Small intestine (tissue), 16 donors: ENCODE measurements at places on chromosomes 1 and 21. TPM values are rescaled to one million over a fixed set of nuclear protein-coding genes. Genes with fewer than 3 reads are reported as not detected.

DNA sequence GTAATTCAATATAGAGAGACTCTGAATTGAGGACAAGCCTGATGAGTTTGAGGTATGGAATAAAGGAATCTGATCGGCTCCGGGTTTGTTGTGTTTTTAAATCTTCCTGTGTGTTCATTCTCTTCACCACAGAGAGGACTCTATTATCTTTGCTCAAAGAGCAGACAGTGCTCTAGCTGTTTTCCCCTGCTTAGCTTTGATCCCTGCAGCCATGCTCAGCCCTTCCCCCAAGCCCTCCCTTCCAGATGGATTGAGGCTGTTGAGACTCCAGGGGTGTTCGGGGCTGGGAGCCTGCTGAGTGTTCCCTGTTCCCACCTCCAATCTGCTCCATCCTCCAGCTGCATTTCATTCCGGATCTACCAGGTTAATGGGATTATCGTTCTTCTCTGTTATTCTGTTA, 74.2 kb upstream of the CXADR start:
- no peaks in the 10 kb centered on the region for H3K4me1 ChIP-seq
- no peak for DNase-seq
- no peaks in the 10 kb centered on the region for H3K36me3 ChIP-seq
- no peaks in the 10 kb centered on the region for H3K27me3 ChIP-seq
- H3K27ac ChIP-seq = no peak overlapping the region

DNA sequence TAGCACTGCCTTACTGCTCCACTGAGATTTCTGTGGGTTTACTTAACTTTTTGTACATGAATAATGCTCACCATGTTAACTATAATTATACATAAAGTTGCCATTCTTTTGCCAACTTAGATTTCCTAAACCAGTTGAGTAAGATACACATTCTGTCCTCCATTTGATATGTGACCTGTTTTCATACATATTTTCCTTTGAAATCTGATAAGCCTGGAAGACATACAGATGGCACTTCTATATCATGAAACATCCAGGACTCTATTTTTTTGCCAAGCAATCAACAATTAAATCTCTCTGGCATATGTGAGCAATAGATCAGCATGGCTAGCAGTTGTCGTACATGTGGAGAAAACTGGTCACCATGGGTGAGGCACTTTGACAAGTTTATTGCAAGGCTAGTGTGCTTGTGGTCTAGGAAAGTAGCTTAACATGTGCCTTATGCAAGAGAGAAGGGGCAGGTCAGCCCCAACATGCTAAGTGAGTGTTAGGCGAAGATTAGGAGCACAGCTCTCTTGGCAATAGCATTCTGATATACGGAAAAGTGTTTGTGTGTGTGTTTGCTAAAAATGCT, 14.2 kb downstream of the PRRX1 start:
- no peaks in the 10 kb centered on the region for H3K4me1 ChIP-seq
- H3K4me3 ChIP-seq = no peak overlapping the region
- no peak for DNase-seq
- H3K36me3 ChIP-seq = no peaks in the 10 kb centered on the region
- H3K27me3 ChIP-seq = no peaks in the 10 kb centered on the region

DNA sequence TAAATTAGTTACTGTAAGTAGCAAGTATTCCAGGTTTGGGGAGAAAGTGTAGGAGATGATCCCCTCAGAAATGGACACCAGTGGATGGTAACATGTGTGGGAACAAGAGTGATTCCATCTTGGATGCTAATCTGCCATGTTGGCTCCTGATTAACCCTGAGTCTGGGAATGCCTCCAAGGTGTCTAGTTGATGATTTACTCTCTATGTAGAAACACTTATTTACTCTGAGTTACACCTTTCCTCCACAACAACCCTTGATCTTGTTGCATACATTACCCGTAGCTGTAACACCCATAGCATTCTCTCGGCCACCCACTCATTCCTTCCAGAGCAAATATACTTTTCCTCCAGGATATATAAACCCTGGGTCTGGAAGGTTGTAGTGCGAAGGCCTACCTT, 315.9 kb upstream of the GREM2 start:
- H3K27ac ChIP-seq = no peak overlapping the region
- H3K27me3 ChIP-seq = no peaks in the 10 kb centered on the region
- no peaks in the 10 kb centered on the region for H3K4me1 ChIP-seq

DNA sequence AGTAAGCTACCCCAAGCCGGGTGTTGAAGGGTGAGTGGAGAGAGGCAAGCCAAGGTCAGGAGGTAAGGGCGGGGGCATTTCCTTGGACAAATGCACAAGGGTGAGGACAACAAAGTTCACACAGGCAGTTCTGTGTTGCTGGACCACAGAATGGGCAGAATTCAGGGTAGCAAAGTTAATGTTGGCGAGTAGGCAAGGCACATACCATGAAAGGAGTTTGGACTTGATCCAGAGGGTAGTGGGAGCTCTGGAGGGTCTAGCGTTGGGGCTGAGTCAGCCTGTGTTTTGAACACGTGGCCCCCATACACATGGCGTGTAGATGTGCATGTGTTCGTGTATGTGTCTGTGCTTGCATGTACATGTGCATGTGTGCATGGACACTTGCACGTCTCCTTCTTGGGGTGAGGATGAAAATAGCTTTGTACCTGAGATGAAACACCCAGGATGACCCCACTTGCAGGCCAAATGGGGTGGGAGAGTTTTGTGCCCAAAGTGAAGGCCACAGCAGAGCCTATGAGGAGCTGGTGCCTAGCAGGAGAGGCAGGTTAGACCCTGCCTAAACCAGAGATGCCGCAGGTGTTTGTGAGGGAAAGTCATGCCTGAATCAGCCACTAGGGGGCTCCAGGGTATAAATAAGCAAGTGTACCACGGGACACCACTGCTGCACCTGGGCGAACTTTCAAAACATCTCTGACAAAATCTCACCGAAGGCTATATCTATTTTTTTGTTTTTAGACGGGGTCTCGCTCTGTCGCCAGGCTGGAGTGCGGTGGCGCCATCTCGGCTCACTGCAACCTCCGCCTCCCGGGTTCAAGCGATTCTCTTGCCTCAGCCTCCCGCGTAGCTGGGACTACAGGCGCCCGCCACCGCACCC, 21.8 kb downstream of the SLC27A3 start:
- no peak overlapping the region for H3K4me3 ChIP-seq
- H3K4me1 ChIP-seq = no peaks in the 10 kb centered on the region
- H3K27me3 ChIP-seq = no peaks in the 10 kb centered on the region
- H3K27ac ChIP-seq = no peak overlapping the region
- peak; percentile 79 for DNase-seq

- H3K27ac ChIP-seq = no peak overlapping the region
- H3K36me3 ChIP-seq = no peaks in the 10 kb centered on the region
- H3K4me3 ChIP-seq = no peak overlapping the region
- no peaks in the 10 kb centered on the region for H3K27me3 ChIP-seq
These were observed 106.5 kb downstream of the SPATA46 start for GRCh38 chr1:162270016-162270770.

DNA sequence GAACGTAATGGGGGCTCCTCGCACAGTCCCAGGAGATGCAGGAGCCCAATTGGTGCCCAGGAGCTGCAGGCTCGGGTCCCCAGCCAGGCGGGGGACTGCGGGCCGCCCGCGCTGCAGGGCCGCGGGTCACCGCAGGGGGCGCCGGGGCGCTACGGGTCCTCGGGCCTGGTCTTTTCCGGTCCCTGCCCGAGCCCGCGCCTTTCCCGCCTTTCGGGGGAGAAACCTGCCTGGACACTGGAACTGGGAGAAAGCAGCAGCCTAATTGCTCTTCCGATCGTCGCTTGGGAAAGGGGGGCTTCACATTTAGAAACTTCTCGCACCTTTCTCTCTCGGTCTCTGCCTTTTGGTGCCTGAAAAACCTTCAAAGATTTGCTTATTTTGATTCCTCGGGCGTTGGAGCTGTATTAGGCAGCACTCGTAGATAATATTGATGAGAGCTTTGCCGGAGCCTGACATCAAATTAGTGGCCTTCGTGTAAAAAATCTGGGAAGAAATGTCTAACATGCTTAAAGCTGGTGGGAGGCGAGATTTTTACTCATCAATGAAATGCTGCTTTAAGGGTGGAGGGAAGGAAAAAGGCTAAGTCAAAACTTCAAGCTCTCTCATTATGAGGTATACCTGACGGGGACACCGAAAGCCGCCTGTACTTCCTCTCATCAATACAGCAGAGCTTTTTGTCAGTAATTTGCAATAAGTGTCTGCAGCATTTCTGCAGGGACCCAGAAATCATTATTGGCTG, 12.6 kb upstream of the BARHL2 start:
- no peaks in the 10 kb centered on the region for H3K36me3 ChIP-seq
- peak; percentile 29 for DNase-seq
- no peak overlapping the region for H3K27ac ChIP-seq
- no peak overlapping the region for H3K4me3 ChIP-seq
- peaks cover 58% of the 10 kb centered on the region for H3K27me3 ChIP-seq

- peak overlapping the region; percentile 38 for H3K27ac ChIP-seq
- no peak for DNase-seq
These were observed 12.5 kb upstream of the TTC22 start for GRCh38 chr1:54813485-54814125.

GRCh38 chr1:156073740-156074139, 8.5 kb downstream of the MEX3A start:
- H3K27me3 ChIP-seq = no peaks in the 10 kb centered on the region
- H3K36me3 ChIP-seq = no peaks in the 10 kb centered on the region
- no peak overlapping the region for H3K27ac ChIP-seq
- H3K4me1 ChIP-seq = no peaks in the 10 kb centered on the region
- H3K4me3 ChIP-seq = no peak overlapping the region

DNA sequence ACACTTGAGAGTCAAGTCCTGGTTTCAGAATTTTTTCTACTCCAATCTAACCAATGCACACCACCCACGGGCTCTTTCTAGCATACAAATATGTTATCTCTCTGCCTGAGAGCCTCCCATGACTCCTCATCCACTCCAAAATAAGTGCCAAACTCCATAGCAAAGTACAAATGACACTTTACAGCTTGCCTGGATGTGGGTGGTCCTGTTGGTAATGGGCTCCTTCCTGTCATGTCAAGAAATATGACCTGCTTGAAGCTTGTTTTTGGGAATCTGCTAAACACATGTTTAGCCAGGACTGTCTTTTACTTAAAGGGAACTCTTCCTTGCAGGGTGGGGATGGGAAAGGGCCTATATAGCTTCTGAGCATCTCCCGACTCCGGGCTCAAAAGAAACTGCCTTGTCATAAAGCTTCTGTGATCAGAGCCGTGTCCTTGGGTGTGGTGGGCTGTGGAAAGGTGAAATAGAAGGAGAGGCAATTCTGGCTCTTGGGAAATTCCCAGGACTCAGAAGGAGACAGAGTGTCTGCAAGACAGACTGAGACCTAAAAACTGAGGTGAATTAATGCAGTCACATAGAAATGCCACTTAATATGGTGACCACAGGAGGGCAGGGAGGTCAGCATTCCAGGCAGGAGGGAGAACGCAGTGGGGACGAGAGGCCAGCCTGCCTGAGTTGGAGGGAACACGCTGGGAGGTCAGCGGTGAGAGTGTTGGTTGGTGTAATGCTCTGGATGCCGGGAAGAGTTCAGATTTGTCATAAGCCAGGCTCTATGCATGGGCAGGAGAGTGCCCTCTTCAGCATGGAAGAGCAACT, 6.1 kb upstream of the IGFN1 start:
- H3K36me3 ChIP-seq = no peaks in the 10 kb centered on the region
- DNase-seq = peak; percentile 43
- no peaks in the 10 kb centered on the region for H3K4me1 ChIP-seq
- H3K27me3 ChIP-seq = no peaks in the 10 kb centered on the region

GRCh38 chr1:27505420-27505680, 15.4 kb upstream of the WASF2 start:
- peak overlapping the region; percentile 93 for H3K27ac ChIP-seq
- no peaks in the 10 kb centered on the region for H3K36me3 ChIP-seq
- no peaks in the 10 kb centered on the region for H3K27me3 ChIP-seq
- no peak for DNase-seq
- H3K4me3 ChIP-seq = no peak overlapping the region
- H3K4me1 ChIP-seq = no peaks in the 10 kb centered on the region

- no peak overlapping the region for H3K4me3 ChIP-seq
- H3K36me3 ChIP-seq = no peaks in the 10 kb centered on the region
- no peak for DNase-seq
- no peaks in the 10 kb centered on the region for H3K27me3 ChIP-seq
- H3K27ac ChIP-seq = no peak overlapping the region
These were observed 23.9 kb upstream of the CYYR1 start for GRCh38 chr21:26597031-26597430.

DNA sequence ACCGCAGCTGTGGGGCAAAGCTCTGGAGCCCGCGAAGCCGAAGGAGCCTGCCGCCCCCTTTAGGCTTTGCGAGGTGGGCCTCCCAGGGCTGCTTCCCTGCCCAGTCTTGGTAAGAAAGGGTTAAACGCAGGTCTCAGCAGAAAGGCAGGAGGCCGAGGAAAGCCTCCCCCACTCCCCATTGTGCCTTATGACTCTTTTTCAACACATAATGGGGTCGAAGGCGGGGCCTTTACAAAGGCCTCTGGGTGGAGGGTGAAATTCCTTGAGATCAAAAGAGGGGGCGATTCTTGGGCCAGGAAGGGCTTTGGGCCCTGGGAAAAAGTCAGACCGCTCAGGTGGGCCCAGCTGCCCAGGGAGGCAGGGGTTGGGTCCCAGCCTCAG, 880 bp downstream of the ALPL start:
- H3K4me1 ChIP-seq = peaks cover 5% of the 10 kb centered on the region
- no peak overlapping the region for H3K4me3 ChIP-seq
- H3K27me3 ChIP-seq = peaks cover 64% of the 10 kb centered on the region
- DNase-seq = no peak
- no peaks in the 10 kb centered on the region for H3K36me3 ChIP-seq
- H3K27ac ChIP-seq = no peak overlapping the region

DNA sequence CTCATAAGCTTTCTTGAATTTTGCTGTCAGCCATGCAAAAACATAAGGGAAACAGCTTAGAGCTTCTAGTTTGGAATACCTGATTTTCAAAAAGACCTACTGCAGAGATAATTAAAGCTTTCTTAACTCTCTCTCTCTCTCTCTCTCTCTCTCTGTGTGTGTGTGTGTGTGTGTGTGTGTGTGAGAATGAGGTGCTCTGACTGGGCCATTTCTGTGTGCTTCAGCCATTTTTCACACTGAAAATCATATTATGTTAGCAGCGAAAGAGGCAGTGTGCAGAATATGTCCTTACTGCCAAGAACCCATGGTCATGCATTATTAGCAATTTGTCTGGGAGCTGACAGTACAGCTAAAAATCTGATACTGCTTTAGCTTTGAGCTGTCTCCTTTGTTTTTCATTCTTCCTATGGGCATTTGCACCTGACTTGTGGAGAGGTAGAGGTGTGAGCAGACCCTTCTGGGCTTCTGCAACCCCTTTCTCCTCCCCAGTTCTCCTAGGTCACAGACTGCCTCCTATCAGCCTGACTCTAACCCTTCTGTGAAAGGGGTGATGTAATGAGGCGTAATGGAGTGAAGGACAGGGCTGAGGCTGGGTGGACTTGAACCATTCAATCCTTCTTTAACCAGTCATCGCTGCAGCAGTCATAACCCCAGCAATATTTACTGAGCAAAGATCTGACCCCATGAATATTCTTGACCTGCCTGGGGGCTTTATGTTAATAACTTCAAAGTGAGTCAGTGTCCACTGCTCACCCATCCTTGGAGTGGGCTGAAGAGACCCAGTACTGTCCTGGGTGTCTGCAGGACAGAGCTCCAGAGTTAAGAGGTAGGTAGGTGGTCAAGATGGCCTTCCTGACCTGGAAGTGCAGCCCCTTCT, 61.2 kb downstream of the SYT6 start:
- no peaks in the 10 kb centered on the region for H3K27me3 ChIP-seq
- no peaks in the 10 kb centered on the region for H3K4me1 ChIP-seq
- no peak overlapping the region for H3K4me3 ChIP-seq
- DNase-seq = no peak

The SPRR2E gene
- polyA plus RNA-seq = 2.2 TPM

The CLCA1 gene
- polyA plus RNA-seq = 176 TPM

The ARHGAP29 gene
- 5.8 TPM for polyA plus RNA-seq

The ATP1A4 gene
- not detected for polyA plus RNA-seq
